ENCODE measurements at places on chromosomes 16 and 17.

- no peak for DNase-seq
Observed at GRCh38 chr16:26863931-26864330, 202.8 kb upstream of the C16orf82 start.

GRCh38 chr17:45398800-45399199, 33.9 kb downstream of the ARHGAP27 start:
- DNase-seq: no peak

DNA sequence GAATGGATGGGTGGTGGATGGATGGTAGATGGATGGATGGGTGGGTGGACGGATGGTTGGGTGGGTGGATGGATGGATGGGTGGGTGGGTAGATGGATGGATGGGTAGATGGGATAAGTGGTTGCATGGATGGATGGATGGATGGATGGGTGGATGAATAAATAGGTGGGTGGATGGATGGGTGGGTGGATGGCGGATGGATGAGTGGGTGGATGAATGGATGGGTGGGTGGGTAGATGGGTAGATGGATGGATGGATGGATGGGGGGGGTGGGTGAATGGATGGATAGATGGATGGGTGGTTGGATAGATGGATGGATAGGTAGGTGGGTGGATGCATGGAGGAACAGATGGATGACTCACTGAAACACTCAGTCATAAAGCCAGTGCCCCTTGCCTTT, 51.0 kb upstream of the FASN start:
- DNase-seq: no peak

DNA sequence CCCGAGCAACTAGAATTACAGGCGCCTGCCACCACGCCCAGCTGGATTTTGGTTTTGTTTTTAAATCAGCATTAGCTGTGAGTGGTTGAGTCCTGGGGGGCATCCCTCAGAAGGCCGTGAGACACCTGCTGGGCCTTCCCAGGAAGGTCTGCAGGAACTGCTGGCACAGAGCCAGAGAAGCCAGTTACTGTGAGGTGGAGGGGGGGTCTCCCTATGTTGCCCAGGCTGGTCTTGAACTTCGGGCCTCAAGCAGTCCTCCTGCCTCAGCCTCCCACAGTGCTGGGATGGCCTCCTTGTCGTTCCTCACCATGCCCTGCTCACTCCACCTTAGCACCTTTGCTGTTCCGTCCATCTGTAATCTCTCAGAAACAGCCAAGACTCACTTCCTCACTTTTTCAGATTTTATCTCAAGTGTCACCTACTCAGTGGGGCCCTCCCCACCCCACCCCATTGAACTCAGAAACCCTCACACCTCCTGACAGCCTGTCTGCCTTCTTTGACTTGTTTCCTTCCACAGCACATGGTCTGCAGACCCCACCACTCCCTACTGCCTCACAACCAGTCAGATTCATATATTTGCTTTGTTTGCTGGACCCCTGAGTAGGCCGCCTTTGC, 62.3 kb downstream of the WSB1 start:
- DNase-seq: no peak

DNA sequence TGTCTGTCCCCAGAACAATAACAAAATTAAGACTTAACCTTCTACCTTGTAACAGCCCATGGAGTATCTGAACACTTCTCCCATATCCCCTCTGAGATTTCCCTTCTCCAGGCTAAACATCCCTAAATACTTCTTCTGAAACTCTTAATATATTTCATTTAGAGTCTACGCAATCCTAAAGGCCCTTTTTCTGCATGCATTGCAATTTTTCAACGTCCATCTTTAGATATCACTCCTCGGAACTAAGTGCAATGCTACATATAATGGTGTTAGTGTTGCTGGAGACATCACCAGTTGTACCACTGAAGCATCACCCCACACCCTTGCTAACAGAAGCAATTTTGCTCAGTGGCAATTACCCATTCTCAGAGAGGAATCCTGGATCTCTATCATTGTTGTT, 13.2 kb downstream of the GRIN2A start:
- no peak for DNase-seq

DNA sequence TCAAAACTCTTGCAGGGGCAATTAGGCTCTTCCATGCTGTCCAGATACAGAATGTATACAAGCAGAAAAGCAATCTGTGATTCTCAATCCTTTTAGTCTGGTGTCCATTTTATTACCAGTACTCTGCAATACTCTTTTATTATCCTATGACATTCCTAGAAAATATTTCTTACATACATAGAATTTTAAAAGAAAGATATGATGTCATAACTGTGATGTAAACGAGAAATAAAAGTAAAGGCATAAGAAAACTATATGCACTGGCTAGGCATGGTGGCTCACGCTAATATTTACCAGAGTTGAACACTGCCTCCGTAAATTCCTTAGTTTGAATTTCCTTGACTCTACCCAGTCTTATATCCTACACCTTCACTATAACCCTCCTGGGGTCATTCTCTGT, 55.0 kb downstream of the EFCAB5 start:
- DNase-seq: no peak

DNA sequence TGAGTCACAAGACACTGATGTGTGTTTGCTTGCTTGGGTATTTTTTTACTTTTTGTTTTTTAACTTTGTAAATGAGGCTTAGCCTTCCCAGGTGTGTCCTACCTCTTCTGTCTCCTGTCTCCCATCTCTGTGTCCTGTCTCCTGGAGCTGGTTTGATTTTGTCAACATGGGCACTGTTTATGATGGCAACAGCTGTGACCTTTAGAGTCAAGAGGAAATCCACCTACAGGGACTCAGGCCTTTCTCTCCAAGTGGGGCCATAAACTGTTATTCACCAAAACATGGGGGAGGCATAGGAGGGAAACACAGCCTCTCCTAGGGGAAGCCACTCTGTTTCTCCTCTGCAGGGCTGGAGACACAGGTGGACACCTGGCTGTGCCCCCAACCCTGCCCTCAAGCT, 13.1 kb upstream of the PLCG2 start:
- no peak for DNase-seq

Measured in NCI-H446 (cell line).